ENCODE measurements at places on chromosomes 6 and 20.

DNA sequence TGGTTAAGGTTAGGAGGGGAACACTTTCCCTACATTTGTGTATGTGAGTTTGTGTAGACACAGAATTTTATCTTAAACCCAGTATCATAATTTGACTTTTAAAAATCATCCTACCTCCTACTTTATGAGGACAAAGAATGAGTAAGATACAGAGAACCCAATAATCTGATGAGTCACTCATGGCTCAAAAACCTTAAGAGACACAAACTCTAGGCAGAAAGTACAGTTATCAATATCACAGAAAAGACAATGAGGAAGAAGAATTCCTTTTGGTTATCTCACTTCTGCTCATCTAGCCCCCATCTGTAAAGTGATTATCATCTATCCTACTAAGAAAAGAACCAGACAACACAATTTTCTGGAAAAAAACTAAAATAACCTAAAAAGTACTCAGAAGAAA is 87.7 kb downstream of the EPB41L2 start:
- no peak for DNase-seq

DNA sequence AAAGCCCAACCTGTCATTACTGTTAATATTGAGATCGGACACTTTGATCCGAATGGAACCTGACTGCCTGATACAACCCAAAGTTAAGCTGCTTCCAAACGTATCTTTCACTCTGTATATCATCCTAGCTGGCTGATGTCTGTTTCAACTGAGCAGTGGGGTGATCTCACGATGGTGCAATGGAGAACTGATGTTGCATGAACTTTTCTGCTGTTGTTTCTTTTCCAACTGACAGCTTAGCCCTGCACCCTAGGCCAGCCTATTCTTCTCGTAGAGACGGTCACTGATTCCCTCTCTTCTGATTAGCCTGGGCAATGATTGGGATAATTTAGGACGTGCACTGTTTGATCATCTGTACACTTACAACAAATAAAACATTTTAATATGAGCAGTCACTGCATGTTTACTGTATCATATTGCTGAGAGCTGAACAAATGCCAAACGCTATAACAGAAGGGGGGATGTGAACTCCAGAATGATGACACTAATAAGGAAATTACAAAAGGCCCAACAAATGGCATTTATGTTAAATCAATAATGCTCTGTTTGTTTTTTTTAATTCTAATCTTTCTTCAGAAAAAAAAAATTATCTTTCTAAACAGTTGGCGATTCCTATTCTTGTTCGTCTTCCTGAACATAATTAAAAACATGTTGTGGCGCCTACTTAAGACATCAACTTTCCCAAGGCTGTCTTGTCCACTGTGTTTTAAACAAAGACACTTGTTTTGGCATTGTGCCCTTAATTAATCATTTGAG is 184.8 kb downstream of the ZNF217 start:
- peak; percentile 56 for DNase-seq

GRCh38 chr6:9437836-9438235 is 977.0 kb downstream of the TFAP2A start:
- peak; percentile 40 for DNase-seq

GRCh38 chr20:25313593-25313992 is 65.7 kb downstream of the PYGB start:
- no peak for DNase-seq

- peak; percentile 68 for DNase-seq
These were observed 153.3 kb upstream of the SNX9 start for GRCh38 chr6:157669747-157670216.

DNA sequence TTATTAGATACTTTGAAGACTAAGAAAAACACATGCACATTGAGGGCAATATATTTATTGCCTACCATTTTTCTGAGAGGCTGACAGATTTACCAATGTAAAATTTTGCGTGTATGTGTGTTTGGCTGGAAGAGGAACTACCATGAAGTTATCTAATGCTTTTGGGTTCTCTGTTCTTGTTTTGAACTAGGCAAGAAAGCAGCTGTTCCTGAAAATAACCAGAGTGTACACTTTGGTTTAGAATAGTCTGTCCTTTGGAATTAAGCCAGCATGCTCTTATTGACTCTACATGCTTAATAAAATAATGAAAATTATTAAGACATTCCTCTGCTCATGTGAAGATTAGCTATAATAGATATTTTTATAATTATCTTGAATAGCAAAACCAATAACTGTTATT is 129.2 kb downstream of the MYB start:
- no peak for DNase-seq

DNA sequence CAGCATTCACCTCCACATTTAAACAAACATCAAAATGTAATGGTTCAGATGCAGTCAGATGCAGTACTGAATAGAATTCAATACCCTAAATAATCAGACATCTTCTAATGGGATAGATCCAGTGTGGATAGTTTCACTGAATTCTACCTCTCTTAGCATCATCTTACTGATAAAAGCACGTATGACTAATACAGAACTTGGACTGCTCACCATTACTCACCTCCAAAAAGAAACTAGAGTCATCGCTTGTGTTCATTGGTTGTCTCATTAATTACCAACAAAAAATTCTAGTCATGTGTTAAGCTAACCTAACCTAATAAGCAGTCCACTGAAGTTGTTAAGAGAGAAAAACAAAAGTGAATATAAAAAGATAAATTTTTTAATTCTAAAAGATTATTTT is 165.9 kb upstream of the IRAK1BP1 start:
- peak; percentile 62 for DNase-seq

DNA sequence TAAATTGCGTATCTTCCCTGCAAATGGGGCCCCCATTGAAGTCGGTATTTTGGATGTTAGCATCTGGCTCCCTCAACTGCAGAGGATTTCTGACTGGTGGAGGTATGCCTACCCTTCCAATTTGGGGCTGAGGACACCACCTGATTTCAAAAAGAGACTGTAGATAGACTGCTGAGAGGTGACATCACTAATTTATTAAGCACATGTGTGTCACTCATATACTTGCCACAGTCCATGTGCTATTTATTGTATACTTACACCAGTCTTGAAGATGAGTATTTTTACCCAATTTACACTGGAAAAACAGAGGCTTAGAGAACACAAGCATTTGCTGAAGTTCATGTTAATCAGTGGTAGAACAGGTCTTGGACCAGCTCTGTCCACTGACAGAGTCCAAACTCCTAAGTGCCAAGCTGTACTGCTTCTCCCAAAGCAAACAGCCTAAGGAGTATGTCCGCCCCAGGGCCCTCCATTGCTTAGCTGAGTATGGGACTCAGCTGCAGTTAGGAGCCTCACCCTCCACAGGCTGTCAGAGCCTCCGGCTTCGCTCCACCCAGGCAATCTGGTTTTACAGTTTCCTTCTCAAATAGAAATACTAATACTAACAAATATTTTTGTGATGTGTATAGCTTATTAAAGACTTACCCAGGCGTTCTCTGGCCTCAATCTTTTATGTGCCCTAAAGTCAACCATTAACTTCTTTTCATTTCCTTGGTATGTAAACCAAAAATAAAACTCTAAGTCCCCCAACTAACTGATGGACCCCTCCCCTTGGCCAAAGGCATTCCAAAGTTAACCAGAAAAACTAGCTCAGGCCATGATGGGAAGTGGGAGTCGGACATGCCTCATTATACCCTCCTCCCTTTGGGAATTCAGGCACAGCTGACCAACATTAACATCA is 17.5 kb downstream of the RIN2 start:
- peak; percentile 42 for DNase-seq

DNA sequence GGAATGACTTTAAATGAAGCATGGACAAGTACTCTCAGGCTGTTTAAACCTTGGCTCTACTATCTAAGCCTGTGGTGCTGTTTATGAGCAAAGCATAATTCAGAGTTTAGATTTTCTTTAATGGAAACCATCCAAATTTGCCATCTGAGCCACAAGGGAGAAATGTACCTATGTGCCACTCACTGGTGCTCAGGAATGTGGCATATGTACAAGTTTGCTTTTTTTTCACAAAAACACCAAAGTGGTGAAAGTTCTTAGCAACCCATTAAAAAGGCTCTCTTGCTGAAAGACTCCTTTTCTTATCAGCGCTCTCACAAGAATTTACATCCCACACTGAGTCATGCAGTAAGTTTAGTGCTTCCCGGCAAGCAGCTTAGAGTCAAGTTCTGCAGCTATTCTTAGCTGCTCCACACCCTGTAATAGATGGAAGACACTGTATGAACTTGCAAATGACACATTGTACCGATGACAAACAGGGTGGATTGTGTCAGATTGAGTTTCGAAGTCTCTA is 57.3 kb upstream of the MLIP start:
- peak; percentile 88 for DNase-seq

DNA sequence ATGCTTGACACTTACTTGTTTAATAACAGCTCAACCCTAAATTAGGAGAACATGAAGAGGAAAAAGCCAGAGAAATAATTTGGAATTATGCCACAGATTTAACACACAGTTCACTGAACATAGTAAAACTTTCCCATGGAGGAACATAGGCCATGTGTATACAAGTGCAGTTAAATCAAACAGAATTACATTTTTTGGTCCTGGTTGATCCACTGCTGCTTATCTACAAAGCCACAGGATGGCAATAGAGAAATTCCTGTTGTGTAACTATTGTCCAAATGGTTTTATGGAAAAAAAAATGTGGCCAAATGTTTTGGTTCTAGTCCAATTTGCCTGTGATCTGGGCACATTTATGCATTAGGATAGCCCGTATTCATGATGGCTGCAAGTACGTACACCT is 136.8 kb downstream of the ALDH8A1 start:
- DNase-seq, result no peak

DNA sequence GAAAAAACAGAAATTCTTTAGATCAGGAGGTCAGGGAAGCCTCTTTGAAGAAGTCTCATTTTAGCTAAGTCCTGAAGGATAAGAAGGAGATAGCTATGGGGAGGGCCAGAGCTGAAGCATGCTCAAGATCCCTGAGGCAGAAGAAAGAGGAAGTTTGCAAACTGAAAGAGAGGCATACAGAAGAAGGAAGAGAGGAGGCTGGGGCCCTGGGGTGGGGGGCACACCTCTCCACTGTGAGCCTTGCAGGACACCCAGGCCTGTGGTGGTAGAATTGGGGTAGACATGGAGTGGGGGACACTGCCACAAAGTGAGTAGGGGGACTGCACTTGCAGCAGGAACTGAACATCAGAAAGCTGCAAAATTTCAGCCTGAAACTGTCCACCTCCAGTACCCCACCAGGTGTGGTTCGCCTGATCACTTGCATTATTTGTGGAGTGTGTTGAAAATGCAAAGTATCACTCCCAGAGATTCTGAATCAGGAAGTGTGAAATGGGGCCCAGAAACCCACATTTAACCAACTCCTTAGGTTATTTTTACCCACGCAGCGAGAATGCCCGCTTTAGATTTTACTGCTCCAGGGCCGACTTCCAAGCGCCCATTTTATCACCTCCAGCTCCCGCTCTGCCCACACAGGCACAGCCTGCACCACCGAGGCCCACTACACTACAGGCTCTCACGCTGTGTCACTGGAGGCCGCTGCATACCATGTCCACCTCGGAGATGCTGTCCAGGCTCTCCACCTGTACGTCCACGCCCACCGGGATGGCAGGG is 44.0 kb downstream of the GABRR2 start:
- DNase-seq, result no peak

DNA sequence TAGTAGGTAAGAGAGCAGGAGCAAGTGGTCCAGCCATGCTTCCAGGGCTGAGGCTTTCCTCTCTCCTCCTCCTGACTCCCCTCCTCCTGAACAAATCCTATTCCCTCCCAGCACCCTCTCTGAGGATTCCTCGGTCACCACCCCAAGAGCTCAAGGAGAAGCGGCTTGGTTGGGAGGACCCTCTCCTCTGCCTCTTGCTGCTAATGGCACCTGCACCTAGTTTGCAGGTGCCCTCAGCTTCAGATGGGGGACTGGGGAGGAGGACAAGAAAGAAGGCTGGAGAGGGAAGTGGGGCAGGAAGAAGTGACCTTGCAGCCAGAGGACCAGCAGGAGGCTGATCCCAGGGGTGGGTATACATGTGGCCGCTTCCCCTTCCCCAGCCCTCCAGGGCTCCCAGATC is 17.5 kb downstream of the NCR2 start:
- no peak for DNase-seq

DNA sequence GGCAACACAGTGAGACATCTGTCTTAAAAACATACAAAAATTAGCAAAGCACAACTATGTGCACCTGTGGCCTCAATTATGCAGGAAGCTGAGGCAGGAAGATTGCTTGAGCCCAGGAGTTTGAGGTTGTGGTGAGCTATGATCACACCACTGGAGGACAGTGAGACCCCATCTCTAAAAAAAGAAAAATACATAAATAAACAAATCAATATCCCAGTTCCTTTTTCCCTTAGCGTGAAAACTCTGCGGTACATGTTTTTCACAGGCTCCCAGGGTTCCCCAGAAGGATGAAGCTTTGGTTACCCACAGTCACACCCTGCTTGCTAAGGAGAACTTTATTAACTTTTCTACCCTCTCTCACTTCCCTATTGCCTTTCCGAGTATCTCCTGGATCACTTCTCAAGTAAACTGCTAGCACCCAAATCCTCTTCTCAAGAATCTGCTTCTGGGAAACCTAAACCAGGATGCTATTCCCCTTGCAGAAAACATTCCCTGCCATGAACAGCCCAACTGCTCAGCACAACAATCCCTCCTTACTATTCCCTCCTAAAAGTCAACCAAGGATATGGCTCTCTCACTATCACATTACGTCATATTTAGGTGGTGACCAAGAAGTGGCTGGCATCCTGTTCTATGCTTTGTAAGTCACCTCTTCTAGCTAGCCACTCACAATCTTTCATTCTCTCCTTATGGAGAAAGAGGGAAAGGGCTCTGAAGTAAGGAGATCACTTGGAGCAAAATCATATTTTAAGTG is 122.4 kb downstream of the IPCEF1 start:
- DNase-seq, result no peak

GRCh38 chr6:167350275-167350696 is 25.4 kb downstream of the TTLL2 start:
- DNase-seq, result no peak
